ENCODE measurements at places on chromosomes 1 and 21.

- no peaks in the 10 kb centered on the region for H3K4me1 ChIP-seq
- peaks cover 8% of the 10 kb centered on the region for H3K27me3 ChIP-seq
Observed at GRCh38 chr1:34425785-34426184, 249.1 kb downstream of the C1orf94 start.

DNA sequence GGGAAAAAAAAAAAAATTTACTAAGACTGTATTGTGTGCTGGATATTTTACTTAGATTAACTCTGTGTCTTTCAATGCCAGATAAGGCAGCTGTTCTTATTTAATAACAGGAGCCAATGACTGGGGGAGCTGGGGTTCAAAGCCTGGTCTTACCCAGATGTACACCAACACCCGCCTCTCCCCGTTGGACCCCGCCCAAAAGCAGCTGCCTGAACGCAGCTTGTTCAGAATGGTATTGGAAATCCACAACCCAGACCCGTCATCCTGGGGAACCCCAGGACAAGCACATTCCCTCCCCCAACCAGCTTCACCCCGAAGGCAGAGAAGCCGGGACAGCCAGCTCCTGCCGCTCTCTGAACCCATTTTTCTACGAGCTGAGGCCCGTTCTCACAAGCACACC, 113.6 kb upstream of the TMPRSS2 start:
- no peak overlapping the region for H3K27ac ChIP-seq
- no peaks in the 10 kb centered on the region for H3K36me3 ChIP-seq
- no peak for DNase-seq
- no peaks in the 10 kb centered on the region for H3K4me1 ChIP-seq
- no peak overlapping the region for H3K4me3 ChIP-seq

DNA sequence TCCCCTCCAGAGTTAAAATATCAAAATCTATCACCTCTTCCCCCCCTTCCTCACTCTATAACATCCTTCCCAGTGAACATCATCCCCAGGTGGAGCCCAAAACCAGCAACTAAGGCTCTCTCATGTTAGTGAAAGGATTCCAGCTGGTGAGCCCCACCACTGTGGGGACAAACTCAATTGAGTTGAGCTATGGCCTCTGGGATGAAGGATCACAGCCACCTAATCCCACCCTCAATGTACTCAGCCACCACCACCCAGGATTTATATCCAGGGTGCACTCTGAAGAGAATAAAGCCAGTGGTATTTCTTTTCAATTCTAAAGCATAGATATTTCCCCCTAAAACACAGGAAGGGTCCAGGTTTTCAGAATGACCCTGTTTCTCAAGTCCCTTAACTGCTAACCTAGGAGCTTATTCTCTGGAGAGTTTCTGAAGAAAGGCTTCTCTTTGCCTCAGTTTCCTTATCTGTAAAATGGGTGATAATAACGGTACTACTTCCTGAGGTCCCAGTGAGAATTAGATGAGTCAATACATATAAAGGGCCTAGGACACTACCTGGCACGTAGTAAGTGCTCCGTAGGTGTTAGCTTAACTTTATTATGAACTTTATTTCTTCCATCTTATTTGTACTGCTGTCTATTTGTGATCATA, 15.6 kb upstream of the BOLA1 start:
- H3K4me3 ChIP-seq = no peak overlapping the region
- H3K36me3 ChIP-seq = peaks cover 6% of the 10 kb centered on the region
- peak overlapping the region; percentile 39 for H3K27ac ChIP-seq

DNA sequence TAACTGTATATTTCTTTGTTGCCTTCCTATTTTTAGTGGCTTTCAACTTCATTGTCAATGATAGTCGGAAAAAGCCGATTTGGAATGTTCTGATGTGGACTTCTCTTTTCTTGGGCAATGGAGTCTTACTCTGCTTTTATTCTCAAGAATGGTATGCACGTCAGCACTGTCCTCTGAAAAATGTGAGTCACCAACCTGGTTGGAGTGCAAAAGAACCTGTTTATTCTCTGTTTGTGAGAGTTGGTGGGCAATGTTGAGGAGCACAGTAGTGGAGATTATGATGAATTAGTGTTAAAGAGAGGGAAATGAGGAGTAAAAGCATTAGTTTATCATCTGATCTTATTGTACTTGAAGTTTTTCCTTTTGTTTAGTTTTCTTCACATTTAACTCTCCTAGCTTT, 14.5 kb upstream of the AXDND1 start:
- no peak overlapping the region for H3K4me3 ChIP-seq
- no peak for DNase-seq
- H3K27ac ChIP-seq = no peak overlapping the region
- H3K4me1 ChIP-seq = no peaks in the 10 kb centered on the region
- peaks cover 45% of the 10 kb centered on the region for H3K36me3 ChIP-seq
- H3K27me3 ChIP-seq = no peaks in the 10 kb centered on the region

DNA sequence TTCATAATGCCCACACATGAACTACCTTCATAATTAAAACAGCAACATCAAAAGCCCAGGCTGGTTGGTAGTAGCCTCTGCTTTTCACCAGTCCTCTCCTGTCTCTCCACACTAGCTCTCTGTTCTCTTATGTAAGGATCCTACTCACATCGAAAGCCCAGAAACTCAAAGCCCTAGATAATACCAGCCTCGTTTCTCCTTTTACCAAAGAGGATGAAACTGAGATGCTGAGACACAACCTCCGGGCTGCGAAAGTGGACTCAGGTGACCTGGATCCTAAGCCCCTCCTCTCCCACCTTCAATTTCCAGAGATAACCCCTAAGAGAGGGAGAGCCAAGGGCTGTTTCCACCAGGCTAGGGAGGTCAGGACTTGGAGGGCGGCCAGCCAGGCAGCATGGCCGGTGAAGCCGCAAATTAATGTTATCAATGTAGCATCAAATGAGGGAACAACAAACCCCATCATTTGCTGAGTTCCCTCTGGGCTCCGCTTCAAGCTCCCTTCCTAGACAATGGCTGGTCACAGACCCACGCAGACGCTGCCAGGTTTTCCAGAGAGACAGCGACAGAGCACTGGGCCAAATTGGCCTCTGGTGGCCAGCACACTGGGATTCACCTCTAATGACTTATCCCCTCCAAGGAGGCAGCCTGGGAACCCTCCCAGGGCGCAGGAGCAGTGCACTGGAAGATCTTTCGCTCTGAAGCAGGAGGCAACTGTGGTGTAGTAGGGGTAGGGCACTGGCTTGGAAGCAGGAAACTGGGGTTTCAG, 20.7 kb upstream of the STMN1 start:
- no peak for DNase-seq
- H3K4me1 ChIP-seq = peaks cover 18% of the 10 kb centered on the region
- no peak overlapping the region for H3K4me3 ChIP-seq
- peaks cover 88% of the 10 kb centered on the region for H3K27me3 ChIP-seq

DNA sequence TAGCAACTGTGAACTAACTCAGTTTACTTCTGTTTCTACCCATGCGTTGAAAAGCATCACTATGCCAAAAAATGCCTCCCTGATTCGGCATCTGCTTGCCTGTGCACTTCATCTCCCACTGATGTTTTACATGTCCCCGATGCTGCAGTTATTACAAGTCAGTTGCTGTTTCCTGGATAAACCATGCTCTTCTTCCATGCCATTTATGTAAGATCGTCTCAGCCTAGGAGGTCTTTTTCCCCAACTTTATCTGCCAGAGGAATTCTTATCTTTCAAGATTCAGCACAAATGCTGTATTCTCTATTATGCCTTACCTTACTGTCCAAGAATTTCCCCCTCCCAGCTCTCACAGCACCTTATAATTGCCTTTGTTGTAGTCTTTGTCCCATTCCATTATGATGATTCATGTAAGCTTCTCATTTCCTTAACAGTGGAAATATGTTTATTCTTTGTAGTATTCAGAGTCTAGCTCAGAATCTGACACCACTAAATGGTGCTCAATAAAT, 30.0 kb downstream of the PRKACB start:
- H3K27me3 ChIP-seq = no peaks in the 10 kb centered on the region
- no peak overlapping the region for H3K4me3 ChIP-seq
- H3K27ac ChIP-seq = no peak overlapping the region
- DNase-seq = no peak

DNA sequence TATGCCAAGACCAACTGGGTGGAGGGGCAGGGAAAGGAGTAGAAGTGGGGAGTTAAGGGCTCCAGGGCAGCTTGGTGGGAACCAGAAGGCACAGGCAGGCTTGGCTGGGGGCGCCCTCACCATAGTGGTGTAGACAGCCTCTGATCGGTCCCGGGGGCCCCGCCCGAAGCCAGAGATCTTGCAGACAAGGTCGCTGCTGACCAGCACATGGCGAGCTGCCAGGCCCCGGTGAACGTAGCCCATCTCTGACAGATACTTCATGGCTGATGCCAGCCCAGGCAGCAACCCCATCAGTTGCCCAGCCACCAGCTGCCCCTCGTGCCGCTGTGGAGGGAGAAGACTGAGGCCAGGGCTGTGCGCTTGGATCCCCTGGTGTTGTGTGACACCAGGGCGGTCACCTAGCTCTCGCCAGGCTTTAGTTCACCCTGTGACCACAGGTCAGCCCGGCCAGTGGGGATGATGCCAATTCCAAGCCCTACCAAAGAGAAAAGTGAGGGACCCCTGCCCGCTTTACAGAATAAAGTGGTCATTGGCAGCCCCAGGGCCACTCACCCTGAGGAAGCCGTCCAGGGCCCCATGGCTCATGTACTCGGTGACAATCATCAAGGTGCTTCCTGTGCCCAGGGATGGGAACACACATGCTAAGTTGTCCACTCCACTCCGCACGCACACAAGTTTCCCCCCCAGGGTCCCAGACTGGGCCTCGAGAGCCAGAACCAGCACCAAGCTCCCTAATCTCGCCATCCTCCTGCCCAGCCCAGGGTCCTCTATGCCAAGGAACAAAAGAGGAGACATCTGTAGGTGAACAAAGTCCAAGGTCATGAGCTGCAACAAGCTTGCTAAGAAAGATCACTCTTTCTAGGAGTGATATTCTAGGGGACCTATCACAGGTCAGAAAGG, 28.2 kb downstream of the CDCA8 start:
- H3K4me1 ChIP-seq = no peaks in the 10 kb centered on the region
- peaks cover 26% of the 10 kb centered on the region for H3K27me3 ChIP-seq
- no peak overlapping the region for H3K4me3 ChIP-seq
- no peak for DNase-seq

GRCh38 chr1:67427947-67428346, 2.3 kb downstream of the SERBP1 start:
- H3K4me1 ChIP-seq = peaks cover 60% of the 10 kb centered on the region

GRCh38 chr1:220003610-220004299, 42.5 kb downstream of the EPRS1 start:
- H3K36me3 ChIP-seq = peaks cover 41% of the 10 kb centered on the region
- H3K4me3 ChIP-seq = no peak overlapping the region
